ENCODE measurements at places on chromosomes 11 and 22. TPM values are rescaled to one million over a fixed set of nuclear protein-coding genes. Genes with fewer than 3 reads are reported as not detected.

- DNase-seq = no peak
Observed at GRCh38 chr11:44176546-44177213, 81.2 kb downstream of the EXT2 start.

DNA sequence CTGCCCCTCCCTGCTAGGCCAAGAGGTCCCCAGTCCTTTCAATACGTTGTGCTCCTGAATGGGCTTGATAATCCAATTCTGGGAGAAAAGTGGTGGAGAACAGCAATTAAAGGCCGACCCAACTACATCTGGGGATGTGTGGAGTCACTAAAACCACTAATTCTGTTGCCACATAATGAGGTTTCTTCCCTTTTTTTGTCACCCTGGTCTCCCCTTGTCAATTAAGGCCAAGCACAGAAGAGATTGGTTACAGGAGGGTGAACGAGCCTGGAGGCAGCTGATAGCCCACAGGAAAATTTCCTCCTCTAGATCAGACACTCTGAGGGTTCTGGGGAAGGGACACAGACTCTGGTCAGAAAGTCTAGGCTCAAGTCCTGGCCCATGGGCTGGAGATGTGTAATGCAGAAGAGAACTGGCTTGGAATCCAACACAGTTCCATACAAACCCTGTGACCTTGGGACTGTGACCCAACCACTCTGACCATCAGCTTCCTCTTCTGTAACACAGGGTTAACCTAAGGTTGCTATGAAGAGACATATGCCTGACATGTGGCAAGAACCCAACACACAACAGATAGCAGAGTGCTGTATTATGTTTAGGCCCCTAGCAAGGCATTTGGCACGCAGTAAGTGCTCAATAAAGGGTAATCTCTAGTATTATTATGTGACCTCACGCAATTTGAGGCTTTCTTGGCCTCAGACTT is 146.4 kb downstream of the CHST1 start:
- no peak for DNase-seq

GRCh38 chr22:46693634-46694415 is 44.2 kb downstream of the CERK start:
- DNase-seq = no peak

Gene OR51B4
- total RNA-seq = not detected

Gene PDGFD
- total RNA-seq = not detected
